Fibroblast of skin of right quadriceps (primary cell): ENCODE measurements at places on chromosomes 16 and 17.

DNA sequence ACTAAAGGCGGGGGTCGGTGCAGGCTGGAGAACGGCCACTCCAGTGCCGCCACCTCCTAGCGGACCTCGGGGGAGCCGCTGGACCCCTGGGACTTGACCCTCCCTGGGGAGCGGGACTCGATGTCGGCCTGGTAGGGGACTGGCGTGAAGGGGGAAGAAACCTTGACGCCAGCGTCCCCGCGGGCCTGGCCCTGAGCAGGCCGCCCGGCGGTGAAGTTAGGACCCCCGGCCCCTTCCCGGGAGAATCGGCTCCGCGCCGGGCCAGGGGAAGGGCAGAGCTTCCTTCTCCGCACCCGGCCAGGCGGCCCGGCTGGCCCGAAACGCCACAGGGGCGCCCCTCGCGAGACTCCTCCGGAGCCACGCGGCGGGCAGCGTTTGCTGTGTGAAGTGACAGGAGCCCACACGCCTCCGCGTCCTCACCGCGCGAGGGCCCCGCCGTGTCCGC lies 389 bp downstream of the DUS1L start:
- DNase-seq = peak; percentile 18

DNA sequence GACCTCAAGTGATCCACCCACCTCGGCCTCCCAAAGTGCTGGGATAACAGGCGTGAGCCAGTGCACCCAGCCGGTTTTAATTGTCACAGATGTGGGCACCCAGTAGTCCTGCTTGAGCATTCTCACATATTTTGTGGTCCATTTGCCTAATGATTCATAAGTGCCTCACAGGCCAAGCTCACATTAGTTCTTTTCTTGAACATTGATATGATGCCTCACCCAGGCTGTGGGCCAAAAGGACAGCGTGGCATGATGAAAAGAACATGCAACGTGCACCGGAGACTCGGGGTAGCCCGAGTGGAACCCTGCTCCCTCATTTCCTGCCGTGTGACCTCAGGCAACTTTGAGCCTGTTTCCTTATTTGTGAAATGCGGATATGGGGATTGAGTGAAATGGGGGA lies 181.9 kb downstream of the SNX29 start:
- peak; percentile 97 for DNase-seq

GRCh38 chr16:79482011-79482410 lies 118.5 kb downstream of the MAF start:
- DNase-seq = no peak

- peak; percentile 42 for DNase-seq
Observed at GRCh38 chr17:31877911-31878702, 19.1 kb upstream of the COPRS start.

DNA sequence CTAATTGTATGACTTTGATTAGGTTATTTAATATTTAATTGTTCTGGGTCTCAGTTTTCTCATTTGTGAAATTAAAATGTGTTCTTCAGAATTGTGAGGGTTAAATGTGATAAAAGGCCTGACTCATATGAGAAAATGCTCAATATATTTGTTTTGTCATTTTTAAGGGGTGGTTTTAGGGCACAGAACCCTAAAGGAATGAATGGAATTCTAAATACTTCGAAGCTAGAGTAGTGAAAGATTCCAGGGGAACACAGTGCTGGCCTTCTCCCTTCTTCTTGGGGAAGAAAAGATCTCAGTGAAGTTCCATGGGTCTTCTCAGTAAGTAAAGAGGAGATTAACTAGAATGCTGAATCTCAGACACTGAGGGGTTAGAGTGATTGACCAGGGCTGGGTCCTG lies 3.9 kb upstream of the SMPD3 start:
- peak; percentile 27 for DNase-seq

DNA sequence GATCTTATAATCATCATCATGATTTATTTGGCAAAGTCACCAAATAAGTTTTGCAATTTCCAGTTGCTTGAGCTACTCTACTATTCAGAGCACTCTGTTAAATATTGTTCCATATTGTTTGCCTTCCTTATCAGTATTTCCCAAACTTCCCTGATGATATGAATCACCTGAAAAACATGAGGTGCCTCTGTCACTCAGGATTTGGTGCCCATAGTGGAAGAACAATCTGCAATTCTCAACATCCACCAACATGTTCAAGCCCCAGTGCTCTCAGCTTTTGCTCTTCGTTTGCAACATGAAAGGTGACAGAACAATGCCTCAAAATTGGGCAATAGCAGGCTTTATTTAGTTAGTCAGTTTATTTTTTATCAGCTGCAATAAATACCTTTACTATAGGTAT lies 28.6 kb upstream of the WSB1 start:
- no peak for DNase-seq

DNA sequence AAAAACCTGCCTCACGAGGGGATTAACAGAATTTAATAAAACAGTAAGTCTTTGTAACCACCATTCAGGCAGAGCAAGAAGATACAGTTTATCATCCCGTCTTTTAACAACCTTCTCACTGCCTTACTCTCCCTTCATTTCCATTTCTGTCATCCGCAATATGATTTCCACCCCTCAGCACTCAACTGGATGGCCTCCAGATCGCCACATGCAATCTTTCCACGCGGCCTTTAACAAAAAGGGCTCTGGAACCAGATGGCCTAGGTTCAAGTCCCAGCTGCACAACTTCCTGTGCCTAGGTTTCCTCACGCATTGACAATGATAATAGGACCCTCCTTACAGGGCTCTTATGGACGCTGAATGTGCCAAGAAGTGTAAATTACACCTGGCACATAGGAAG lies 103.6 kb downstream of the GAS7 start:
- peak; percentile 23 for DNase-seq

- peak; percentile 28 for DNase-seq
Observed at GRCh38 chr16:61836804-61837393, 199.3 kb downstream of the CDH8 start.

DNA sequence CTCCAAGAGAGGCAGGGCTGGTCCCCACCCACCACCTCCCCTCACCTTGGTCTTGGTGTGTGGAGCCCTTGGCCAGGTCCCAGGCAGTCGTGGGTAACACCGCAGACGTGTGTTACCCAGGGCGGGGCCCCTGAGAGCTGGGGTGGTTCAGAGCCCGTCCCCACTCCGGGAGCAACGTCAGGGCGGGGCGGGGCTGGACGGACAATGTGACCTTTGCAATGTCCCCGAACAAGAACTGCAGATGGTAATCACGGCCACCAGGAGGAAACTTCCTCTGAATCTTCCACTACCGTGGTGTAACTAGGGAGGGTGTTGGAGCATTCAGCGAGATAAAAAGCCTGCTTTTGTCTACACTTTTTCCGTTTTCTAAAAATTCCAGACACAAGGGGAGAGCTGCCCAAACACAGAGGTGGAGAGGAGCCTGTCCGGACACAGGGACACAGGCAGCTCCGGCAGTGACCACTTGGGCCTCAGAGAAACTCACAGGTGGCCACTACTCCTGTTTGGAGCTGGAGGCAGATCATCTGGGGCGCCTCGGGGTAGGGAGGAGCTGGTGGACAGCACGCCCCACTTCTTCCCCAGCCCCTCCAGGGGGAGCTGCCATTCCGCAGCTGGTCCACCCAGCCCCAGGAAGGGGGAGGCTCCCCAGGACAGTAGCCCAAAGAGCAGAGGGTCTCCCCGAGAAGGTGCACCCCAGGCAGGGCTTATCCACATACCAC lies 14.2 kb upstream of the SLC38A10 start:
- peak; percentile 39 for DNase-seq

GRCh38 chr16:57133886-57134285 lies 41.5 kb downstream of the CPNE2 start:
- DNase-seq = no peak

GRCh38 chr17:79651266-79651665 lies 40.4 kb upstream of the RBFOX3 start:
- no peak for DNase-seq

- no peak for DNase-seq
Observed at GRCh38 chr17:49063652-49064051, 66.5 kb downstream of the IGF2BP1 start.

DNA sequence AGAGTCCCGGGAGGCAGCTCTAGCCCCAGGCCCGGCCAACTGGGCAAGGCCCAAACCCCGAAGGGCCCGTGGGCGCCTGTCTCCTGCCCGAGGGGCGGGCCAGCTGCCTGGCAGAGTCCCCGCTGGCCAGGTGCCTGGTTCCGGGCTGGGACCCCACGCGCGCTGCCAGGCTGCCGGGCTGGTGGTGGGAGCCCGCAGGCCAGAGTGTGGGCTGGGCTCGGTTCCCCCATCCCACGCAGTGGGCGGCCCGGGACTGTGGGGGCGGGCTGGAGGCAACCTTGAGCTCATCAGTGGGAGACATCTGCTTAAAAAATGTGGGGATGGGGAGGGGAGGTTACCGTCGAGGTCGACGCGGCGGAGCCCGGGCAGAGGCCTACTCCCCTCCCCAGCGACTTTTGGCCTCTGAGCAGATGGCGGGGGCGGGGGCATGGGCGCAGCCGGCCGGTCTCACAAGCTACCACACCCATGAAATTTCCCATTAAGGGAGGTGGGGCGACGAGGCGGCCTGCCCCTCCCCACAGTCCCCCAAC lies 176.4 kb upstream of the GSE1 start:
- DNase-seq = no peak

GRCh38 chr16:76819226-76819916 lies 371.6 kb upstream of the MON1B start:
- DNase-seq = no peak

DNA sequence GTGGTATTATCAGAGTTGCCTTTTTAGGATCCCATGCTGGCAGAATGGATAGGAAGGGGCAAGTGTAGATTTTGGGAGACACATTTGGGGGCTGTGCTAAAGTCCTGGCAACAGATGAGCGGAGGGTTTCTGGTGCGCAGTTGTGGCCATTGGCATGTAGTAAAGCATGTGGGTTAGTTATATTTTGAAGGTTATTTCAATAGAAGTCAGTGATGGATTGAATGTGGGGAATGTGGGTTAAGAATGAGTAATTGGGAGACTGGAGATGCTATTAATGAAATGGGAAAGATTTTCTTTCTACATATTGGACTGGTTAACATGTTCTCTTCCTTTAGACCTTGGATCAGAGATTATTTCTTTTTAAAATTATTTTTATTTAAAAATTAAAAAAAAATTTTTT lies 10.0 kb downstream of the DUS2 start:
- DNase-seq = no peak

GRCh38 chr17:10177913-10178505 lies 20.4 kb downstream of the GAS7 start:
- DNase-seq = peak; percentile 98

- DNase-seq = peak; percentile 7
Observed at GRCh38 chr16:64659866-64660265, 462.0 kb downstream of the CDH11 start.

- DNase-seq = no peak
Observed at GRCh38 chr17:36869856-36870719, 67.2 kb upstream of the LHX1 start.

DNA sequence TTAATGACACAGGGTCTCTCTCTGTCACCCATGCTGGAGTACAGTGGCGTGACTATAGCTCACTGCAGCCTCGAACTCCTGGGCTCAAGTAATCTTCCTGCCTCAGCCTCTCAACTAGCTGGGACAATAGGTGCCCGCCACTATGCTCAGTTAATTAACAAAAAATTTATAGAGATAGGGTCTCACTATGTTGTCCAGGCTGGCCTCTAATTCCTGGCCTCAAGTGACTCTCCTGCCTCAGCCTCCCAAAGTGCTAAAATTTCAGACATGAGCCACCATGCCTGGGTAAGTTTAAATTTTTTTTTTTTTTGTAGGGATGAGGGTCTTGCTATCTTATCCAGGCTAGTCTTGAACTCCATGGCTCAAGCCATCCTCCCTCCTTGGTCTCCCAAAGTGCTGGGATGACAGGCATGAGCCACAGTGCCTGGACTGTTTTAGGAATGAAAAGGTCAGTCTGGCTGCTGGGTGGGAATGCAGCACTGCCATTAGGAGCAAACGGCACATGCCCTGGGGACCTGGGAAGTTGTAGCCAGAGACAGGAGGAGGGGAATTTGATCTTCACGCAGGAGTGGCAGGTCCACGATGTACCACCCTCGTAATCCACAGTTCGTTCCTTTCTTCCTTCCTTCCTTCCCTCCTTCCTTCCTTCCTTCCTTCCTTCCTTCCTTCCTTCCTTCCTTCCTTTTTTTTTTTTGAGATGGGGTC lies 106.7 kb downstream of the HAPSTR1 start:
- DNase-seq = no peak

DNA sequence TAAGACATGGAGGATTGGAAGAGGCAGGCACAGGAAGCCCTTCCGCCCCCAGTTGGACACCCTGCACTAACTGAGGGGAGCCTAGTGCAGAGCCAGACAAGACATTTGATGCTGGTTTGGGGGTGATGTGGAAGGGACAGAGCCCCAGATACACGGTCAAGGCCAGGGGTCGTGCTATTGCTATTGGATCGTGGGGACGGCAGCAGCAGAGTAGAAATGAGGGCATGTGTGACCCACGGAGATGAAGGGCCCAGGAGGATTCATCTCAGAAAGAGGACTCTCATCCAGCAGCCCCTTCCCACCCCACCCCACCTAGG lies 2.0 kb upstream of the VAMP2 start:
- no peak for DNase-seq

DNA sequence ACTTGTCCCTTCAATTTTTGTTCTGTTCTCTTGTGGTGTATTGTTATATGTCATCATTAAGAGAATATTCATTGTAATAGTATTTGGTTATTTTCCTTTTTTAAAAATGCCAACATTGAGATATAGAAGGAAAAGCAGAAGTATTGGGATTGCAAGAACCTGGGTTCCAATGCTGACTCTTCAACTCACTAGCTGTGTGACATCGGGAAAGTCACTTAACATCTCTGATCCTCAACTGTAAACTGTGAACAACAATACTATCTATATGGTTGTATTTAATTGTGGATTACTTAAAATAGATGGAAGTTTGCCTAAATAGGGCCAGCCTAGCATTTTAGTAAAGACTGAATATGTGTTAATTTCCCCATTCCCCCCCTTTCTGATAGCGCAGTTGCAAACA lies 55.8 kb downstream of the TMEM186 start:
- no peak for DNase-seq

- no peak for DNase-seq
Observed at GRCh38 chr16:30766206-30766932, 4.2 kb downstream of the RNF40 start.

DNA sequence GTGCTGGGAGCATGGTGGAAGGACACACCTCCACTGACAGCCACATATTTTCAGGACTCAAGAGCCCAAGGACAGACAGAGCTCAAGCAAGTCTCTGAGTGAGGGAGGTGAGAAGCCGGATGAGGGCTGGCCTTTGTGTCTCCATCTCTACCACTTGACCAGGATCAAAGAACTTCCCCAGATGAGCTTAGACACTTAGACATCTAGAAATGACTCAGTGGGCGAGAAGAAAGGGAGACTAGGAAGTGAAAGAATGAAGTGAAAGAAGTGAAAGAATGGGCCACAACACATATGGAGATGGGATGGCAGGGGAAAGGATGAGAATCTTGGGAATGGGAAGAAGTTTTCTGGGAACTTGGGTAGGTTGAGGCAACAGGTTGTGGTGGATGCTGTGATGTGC lies 274.9 kb upstream of the CCL2 start:
- no peak for DNase-seq
